ENCODE measurements at places on chromosomes 3 and 15.

DNA sequence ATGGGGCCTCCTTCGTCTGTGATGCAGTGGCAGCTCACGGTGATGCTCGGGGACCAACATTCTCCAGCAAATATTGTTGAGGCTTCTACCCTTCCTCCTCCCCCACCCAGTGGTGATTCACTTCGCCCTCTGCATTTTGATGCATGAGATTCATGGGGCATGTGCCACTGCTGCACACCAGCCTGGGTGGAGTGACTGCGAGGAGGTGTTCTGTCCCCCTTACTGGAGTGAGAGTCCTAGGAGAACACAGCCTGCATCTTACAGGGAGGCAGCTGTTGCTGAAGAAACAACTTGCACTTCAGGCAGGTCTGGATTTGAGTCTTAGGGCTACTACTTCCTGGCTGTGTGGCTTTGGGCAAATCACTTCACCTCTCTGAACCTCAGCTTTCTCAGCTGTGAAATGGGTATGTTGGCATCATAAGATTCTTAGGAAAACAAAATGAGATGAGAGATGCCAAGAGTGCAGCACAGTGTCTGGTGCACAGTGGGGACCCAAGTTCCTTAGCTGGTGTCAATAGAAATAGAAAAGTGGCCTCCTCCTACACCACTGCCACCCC is 10.2 kb upstream of the SKOR1 start:
- DNase-seq: no peak

DNA sequence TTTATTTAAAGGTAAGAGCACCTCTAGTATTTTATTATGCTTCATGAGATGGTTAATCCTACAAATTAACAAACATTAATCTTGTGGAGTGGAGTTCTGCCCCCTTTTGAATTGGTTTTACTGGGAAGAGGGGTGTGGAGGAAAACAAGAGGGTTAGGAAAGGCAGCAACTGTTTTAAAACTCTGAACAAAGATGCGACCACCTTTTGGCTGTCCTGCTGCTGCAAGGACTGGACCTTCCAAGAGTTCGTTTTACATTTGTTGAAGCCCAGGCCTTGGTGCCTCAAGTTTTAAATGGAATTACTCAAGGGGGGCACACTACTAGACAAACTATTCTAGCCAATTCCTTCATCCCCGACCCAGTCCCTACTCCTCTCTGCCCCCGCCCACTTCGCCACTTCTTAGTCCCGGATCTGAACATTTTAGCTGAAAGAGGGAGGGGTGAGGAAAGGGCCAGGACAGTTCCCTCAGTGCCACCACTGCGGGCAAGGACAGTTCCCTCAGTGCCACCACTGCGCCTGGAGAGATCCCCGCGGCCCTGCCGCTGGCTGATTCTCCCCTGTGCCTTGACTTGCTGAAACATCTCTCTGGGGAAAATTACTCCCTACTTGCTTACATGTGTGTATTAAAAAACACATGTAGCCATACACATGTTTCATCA is 11.2 kb downstream of the SOX2 start:
- DNase-seq: no peak

- DNase-seq: no peak
Measured at GRCh38 chr3:190369668-190370295, 18.2 kb upstream of the CLDN16 start.

DNA sequence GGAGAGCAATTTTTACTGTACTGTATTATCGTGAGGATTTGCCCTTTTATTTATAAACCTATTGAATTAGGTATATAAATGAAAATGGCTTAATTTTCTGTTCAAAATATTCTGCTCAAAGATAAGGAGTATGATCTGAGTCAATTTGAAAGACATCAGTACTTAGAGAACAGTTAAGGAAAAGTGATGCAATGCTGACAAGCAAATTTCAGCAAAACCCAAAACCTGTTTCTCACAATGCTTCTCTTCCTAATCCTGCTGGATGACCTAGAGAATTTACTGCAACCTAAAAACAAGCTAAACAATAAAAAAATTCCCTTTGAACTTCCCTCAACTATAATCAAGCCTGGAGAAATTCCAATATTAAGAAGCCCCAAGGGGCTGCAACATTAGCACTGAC is 82.7 kb downstream of the RFX7 start:
- DNase-seq: no peak

DNA sequence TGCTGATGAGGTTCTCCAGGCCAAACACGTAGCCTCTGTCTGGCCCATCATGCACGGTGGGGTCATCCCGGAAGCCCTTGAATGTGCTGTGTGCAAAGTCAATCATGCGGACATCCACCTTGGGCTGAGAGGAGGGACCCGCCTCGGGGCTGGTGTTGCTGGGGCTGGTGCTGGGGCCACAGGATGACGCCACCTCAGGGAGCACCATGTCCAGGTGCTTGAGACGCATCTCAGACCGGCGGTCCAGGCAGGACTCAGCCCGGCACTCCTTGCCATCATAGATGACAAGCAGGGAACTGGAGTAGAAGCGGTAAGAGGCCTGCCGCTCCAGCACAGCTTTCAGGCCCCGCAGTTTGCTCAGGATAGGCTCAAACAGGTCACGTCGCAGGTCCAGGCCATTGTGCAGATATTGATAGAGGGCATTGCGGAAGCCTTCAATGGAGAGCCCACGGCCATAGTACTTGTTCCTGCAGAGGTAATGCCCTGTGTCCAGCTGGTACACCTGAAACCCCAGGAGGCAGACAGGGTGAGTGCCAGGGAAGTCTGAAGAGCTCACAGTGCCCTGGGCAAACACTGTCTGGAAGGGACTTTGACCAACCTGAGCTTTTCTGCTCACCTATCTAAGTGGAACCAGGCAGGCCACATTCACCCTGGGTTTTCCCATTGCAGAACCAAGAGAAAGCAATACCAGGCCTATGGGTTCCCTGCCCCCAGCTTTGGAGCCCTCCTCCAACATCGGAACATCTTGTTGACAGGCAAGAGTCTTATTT is 3.6 kb upstream of the GMPPB start:
- no peak for DNase-seq

GRCh38 chr15:75140080-75140879 is 61.4 kb upstream of the C15orf39 start:
- no peak for DNase-seq

DNA sequence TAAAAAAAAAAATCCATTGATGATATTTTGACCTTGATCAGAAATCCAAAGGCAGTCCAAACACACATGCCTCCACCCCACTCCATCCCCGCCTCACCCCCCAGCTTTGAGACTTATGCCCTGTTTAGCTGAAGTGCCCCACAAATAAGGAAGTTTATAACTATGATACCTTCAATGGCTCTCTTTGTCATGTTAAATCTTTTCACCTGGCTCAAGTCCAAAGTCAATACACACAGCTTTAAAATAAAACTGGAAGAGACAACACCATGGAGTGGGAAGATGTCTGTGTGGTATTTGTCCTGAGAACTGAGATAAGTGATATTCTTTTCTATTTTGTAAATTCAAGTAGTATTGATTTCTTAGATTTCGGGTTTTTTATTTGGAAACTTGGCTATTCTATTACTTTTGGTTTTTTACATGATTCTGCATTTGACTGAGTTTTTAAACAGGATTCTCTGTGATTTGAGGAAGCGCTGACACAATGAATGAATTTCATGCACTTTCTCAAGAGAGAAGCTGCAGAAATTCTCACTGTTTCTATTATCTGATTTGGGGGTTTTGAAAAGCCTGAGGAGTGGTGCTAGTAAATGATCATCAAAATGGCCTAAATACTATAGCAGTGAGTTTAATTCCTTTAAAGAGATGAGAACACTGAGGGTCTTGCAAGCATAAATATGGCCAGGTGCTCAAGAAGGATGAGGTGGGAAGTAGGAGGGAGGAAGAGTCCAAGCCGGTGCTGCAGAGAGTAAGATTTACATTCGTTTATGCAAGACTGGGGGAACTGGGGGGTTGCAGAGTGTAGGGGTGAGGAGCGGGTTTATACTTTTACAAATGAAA is 5.2 kb downstream of the FOXB1 start:
- no peak for DNase-seq

DNA sequence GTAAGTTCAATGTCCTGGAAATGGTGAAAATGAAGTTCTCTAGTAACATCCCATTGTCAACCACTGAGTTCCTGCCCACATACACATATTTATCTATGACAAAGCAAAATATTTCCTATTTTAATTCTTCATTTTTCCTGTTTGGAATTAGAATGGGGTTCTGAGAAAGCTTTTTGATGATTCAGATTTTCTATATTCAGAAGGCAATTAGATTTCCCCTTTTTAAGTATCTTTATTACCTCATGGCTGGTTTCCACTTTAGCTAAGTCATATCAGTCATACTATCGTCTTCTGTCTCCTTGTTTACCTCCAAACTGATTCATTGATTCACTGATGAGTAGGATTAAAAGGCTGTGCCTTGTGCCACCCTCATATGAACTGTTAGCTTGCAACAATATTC is 17.9 kb downstream of the ETFA start:
- no peak for DNase-seq

- no peak for DNase-seq
Measured at GRCh38 chr15:81962482-81962881, 83.3 kb downstream of the MEX3B start.

DNA sequence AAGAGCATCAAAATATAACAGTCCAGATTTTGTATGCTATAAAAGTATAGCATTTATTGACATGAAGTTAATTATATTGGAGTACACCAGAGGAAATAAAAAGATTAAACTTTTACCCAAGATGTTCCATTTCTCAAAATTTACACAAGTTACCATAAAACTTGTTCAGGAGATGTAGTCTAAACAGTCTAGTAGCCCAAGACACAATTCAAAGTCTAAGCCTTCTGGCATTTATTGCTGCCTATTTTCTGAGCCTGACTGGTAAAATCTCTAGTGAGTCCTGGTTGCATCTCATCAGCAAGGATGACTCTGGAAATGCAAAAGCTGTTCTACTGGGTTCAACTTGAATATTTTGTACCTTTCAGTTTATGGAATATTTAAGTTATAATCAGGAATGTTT is 468.7 kb downstream of the PDCD6IP start:
- no peak for DNase-seq

All from activated naive CD8-positive, alpha-beta T cell treated with anti-CD3 and anti-CD28 coated beads for 36 hours (primary cell).